ENCODE measurements at places on chromosomes 16 and 17.

- DNase-seq, result peak; percentile 52
These were observed 3.7 kb downstream of the NUBP2 start for GRCh38 chr16:1786242-1787055.

DNA sequence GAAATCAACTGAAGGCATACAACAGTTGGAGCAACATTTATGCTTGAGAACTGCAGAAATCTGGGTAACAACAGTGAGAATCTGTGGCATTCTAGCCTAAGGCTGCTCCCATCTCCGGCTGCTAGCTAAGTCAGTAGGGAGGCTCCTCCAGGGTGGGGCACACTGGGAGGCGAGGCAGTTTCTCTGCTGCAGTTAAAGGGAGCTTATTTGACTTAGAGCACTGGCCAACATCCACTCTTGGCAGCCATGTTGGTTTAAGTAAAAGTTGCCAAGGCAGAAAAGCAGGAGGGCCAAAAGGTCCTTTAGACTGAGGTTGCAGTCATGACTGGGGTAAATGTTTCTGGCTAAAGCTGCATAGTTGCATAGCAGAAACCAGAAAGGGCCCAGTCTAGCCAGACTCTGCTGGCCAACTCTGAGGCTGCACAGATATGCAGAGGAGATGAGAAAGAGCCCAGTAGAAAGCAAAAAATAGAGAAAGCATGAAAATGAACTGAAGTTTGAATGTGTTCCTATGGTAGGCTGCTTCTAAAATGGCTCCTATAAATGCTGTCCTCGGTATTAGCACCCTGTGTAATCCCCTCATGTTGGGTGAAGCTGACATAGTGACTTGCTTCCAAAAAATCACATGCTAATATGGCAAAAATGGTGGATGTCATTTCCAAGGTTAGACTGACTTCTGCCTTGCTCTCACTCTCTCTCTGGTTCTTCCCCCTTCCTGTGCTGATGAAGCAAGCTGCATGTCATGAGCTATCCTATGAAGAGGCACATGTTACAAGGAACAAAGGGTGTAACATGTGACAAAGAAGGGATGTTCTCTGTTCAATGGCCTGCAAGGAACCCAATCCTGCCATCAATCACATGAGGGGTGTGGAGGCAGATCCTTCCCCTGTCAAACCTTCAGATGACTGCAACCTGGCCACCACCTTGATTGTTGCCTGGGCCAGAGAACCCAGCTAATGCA, 3.7 kb upstream of the C16orf78 start:
- no peak for DNase-seq

DNA sequence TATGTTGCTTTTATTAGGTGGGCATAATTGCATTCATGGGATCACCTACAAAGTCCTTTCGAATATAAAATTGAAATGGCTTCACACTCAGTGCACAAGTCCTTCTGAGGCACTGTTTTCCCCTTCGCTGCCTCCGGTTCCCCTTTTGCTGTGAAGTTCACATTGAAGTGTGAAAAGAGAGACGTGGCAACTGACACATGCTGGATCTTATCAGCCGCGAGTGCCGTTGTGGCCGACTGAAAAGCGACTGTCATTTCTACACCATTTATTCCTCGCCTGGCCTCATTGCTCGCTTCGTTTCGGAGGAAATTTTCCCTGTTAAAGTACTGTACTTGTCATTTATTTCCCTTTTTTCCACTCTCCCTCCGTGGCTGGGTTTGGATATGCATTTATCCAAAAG, 423.5 kb downstream of the MAF start:
- no peak for DNase-seq

GRCh38 chr17:1907909-1908698, 78.3 kb downstream of the RPA1 start:
- DNase-seq, result peak; percentile 60
